ENCODE measurements at places on chromosomes 5 and 9.

DNA sequence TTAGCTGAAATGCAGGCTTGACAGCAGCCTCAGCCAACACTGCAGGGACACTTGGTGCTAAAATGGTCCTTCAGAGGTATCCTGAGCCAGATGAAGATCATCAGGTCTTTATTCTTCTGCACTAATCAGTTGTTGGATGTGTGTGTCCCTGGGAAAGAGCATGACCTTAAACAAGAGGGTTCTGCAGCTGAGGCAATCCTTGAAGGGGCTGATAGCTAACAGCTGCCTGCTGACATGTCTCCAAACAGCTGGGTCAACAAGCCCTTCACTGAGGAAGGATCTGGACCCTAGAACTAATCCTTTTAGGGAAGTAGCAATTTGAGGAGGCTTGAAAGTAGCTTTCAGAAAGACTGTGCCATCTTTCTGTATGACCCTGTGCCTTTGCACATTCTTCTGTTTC, 376.3 kb upstream of the ACTBL2 start:
- no peak for DNase-seq

DNA sequence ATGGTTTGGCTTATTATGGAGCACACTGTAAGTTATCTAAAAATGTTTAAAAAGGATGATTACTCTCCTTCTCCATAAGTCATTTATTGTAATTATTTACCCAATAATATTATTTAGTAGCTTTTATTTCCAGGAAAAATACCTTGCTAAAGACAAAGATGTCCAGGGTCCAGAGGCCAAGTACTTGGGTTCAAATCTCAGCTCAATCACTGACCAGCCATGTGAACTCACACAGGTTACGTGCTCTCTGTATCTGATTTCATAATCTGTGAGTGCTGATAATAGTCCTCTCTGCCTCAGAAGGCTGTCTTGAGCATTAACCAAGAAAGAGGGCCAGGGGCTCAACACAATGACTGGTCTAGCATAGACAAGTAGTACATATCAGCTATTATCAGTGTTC, 27.0 kb downstream of the ALDH1A1 start:
- no peak for DNase-seq

DNA sequence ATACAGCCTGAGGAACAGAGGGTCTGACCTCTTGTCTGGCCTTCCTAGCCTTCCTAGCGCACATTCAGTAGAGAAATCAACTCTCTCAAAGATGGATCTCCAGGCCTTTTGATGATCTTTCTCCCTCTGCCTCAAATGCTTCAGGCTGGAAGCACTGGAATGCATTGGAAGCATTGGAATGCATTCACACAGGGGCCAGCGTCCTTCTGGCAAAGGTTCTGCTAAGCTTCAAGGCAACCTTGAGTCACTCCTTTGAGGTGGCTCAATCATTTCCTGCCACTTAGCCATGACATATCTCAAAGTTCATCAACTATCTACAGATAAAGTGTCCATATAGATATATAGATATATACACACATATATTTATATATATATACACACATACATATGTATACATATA, 42.9 kb downstream of the OR2K2 start:
- DNase-seq, result no peak

GRCh38 chr5:53001541-53001940, 12.4 kb downstream of the ITGA2 start:
- DNase-seq, result no peak

GRCh38 chr5:157907479-157907878, 48.5 kb upstream of the CLINT1 start:
- no peak for DNase-seq

GRCh38 chr9:99266255-99267023, 44.4 kb downstream of the SEC61B start:
- no peak for DNase-seq

DNA sequence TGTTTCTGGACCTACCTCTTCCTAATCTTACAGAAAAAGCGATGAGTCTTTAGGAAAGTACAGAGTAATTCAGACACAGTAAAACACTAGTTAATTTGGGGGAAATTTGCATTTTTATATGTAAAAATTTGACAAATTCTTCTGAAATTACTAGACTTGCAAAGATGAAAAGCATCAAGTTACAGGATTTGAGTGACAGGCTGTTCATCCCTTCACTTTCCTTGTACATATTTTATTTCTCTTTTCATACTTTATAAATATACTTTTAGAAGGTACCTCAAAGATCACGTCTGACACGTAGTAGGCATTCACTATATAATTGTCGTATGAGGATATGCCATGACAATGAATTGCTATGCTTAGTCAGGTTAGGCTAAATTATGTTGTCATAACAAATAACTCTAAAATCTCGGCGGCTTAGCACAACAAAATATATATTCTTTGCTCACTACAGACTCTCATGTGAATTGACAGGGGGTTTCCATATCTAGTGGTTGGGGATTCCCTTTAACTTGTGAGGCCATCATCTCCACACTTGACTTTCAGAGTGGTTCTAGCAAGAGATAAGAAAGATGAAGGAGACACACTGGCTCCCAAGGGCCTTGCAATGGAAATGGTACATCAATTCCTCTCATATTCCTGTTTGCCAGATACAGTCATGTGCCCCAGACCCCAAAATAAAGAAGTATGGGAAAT, 154.1 kb upstream of the TUT7 start:
- no peak for DNase-seq

- DNase-seq, result no peak
These were observed 400.3 kb downstream of the ZSWIM6 start for GRCh38 chr5:61732369-61732768.

- DNase-seq, result no peak
These were observed 144.1 kb downstream of the MAT2B start for GRCh38 chr5:163649514-163649913.

GRCh38 chr5:140432212-140432611, 30.6 kb downstream of the ANKHD1 start:
- no peak for DNase-seq

GRCh38 chr9:135884328-135885035, 22.9 kb downstream of the CAMSAP1 start:
- no peak for DNase-seq

- DNase-seq, result no peak
These were observed 6.3 kb upstream of the ADAM19 start for GRCh38 chr5:157581901-157582300.

DNA sequence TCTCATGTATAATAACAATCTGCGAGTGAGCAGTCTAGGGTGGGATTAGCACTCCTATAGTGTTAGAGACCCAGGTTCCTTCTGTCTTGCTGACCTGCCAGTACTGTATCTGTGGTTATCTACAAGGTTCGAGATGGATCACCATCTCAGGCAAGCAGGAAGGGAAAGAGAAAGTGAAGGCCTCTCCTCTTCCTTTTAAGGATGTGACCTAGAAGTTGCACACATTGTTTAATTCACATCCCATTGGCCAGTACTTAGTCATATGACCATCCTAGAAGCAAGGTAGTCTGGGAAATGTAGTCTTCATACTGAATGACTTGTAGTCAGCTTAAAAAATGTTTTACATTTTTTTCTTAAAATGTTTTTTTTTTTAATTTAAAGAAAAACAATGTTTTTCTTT, 168.6 kb downstream of the CARTPT start:
- no peak for DNase-seq

DNA sequence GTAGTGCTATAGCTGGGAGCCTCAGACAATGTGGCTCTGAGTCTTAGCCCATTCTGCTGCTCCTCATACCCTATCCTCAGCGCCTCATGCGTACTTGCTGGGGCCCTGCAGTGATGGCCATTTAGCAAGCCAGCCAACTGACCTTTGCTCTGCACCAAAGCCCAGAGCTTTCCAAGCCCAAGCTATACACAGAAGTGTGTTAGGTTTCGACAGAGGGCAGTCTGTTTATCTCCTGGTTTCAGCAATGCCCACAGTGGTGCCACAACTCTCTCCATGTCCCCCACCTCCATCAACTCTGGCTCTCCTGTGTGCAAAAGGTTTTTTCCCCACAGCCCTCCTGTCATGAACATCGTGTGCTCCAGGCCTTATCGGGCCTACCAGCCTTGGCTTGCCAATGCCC, 16.9 kb downstream of the GNG10 start:
- no peak for DNase-seq

DNA sequence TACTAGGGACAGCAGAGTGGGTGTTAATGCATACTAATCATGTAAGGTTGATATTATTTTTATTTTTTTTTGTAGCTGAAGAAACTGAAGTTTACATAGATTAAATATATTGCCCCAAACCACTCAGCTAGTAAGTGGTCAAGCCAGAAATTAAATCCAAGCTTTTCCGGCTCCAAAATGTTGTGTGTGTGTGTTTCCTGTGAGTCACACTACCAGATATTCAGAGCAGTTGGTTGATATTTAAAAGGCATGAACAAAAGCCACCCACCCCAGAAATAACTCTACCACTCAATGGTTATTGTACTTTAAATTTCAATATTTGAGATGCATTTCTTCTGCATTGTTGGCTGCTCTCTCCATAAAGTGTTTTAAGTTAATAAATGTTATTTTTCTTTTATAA, 29.5 kb downstream of the KCNN2 start:
- no peak for DNase-seq

GRCh38 chr9:3884736-3885135, 358.9 kb upstream of the RFX3 start:
- DNase-seq, result no peak

GRCh38 chr5:43620944-43621505, 18.0 kb downstream of the NNT start:
- no peak for DNase-seq

DNA sequence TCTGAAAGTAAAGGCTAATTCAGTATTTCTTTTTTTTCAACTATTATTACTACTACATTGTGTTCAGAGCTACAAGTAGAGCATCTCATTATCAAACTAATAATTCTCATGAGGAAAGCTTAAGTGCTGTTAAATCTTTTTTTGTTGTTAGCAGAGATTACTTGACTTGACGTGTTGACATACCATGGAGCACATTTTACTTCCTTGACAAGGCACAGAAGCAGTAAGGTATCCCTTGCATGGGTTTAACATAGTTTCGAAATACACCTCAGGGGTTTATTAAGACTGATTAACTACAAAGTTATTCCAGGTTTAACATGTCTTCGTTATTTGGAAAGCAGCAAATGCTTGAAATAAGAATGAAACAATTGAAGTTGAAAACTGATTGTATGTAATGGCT, 7.0 kb downstream of the SPDL1 start:
- DNase-seq, result no peak

DNA sequence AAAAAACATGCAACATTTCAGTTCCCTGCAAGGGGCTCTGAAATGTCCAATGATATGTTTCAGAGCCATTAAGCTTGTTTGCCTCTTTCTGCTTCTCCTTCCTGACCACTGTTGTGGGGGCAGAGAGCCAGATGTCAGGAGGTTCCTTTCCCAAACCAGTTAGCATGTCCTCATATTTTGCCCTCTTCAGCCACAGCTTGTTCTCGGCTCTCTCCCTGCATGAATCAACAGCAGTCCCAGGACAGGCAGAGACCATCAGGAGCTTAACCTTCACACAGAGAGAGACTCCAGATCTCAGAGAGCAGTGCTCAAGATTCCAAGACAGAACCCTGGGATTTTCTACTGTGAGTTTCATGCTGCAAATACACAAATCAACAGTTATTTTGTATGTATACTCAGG, 218.5 kb downstream of the COMMD10 start:
- no peak for DNase-seq

DNA sequence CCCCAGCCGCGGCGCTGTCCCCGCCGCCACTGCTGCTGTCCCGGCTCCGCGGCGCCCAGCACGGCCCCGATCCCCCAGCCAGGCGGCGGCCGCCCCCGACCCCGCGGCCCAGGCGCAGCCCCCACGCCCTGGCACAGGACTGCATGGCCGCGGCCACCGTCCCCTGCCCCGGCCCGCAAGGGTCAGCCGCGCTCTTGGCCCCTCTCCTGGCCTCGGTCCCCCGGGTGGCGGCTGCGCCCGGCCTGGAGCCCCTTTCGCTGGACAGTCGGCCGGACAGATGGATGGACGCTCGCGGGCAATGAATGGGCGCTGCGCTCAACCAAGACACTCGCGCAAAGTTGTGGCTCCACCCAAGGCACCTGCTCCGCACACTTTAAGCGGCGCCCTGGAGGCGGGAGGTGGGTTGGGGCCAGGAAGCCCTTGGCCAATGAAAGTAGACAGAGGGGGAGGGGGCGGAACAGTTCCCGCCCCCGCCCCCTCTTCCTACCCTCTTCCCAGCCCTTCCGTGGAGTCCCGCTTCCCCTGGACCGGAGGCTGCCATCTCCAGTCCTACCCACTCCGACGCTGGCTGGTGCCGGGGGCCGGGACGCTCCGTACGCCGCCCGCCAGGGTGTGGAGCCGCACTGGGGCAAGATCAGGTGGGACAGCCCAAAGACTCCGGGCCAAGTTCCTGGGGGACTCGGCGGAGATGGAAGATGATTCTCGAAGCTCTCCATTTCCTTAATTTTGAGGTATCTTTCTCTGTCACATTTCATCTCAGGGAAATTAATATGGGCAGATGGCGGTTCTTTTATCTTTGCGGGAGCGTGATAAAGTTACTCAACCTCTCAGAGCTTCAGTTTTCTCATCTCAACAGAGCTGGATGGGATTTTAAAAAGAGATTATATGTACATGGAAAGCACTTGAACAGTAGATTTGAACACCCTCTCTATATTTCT, at the start of gene GLDC:
Gene GLDC (minus strand): TSS at position 375 of the 938 bp plus-strand sequence. CDS start 230 bp downstream, at position 145.
- no peak for DNase-seq

- DNase-seq, result no peak
These were observed 98.7 kb downstream of the CDK5RAP2 start for GRCh38 chr9:120481248-120481647.

GRCh38 chr9:71652480-71652879, 115.8 kb downstream of the CEMIP2 start:
- DNase-seq, result no peak

DNA sequence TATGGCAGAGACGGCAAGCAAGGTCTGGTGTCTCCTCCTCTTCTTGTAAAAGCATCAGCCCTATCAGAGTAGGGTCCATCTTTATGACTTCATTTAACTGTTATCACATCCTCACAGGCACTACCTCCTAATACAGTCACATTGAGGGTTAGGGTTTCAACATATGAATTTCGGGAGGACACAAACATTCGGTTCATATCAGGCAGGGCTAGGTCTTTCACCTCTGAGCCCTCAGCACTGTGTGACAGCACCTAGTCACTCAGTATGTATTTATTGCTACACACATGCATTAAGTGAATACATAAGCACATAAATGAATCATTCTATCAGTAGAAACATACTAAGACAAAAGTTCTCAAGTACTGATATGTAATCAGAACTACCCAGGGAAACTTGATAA, 9.4 kb upstream of the BTF3 start:
- DNase-seq, result no peak

GRCh38 chr9:83238871-83239640, 176.1 kb upstream of the RASEF start:
- no peak for DNase-seq

DNA sequence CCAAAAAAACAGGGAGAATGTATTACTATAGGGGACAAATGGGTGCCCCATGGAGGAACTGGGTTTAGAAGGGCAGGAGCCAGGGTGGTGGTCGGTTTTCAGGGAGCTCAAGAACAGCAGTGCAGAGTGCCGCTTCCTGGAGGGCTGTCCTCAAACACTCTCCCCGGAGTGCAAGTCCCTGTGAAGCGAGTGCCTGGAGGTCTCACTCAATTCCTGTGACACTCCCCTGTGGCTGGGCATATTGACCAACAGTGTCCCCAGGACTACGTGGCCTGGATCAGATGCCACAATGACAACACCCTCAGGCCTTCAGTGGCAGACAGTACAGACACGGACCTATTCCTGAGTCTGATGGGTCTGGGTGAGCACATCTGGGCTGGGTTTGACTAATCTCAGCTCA, 412.1 kb upstream of the IRX2 start:
- DNase-seq, result no peak
